ENCODE measurements at places on chromosomes 6 and 20. TPM values are rescaled to one million over a fixed set of nuclear protein-coding genes. Genes with fewer than 3 reads are reported as not detected.

The EGFL8 gene
- total RNA-seq, result 38.8 TPM

GRCh38 chr20:41225091-41225490, 87.7 kb downstream of the PLCG1 start:
- DNase-seq, result no peak
- peaks cover 5% of the 10 kb centered on the region for H3K4me1 ChIP-seq
- H3K4me3 ChIP-seq, result no peak overlapping the region

DNA sequence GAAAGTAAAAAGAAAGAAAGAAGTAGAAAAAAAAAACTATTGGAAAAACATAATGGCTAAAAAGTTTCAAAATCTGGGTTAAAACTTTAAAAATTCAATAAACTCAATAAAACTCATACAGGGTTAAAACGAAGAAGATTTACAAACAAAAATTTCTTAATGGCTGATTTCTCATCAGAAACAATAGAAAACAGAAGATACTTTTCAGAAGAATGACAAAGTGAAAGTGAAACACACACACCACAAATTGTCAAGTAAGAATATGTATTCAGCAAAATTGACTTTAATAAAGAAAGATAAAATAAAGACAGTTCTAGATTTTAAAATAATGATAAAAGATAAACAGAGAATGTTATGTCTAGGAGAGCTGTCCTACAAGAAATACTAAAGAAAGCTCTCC, 618.9 kb upstream of the GJE1 start:
- H3K4me1 ChIP-seq, result no peaks in the 10 kb centered on the region
- no peak overlapping the region for H3K27ac ChIP-seq
- no peak overlapping the region for H3K4me3 ChIP-seq

DNA sequence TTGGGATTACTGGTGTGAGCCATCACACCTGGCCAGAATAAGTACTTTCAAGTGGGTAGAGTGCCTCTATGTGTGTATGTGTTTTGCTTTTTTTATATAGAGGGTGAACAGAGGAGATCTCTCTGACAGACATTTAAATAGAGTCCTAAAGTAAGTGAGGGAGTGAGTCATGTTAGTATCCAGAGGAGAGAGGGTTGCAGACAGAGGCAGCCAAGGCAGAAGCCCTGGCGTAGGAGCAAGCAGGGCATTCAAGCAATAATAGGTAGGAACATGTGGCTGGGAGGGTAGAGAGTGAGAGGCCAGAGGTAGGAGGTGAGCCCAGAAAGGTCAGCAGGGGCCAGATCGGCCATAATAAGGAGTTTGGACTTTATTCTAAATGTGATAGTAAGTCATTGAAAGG, 48.9 kb downstream of the PHF20 start:
- no peak overlapping the region for H3K27ac ChIP-seq
- no peak for DNase-seq
- H3K27me3 ChIP-seq, result no peaks in the 10 kb centered on the region
